GM23338 (cell line): ENCODE measurements at places on chromosomes 2 and 18. TPM values are rescaled to one million over a fixed set of nuclear protein-coding genes. Genes with fewer than 3 reads are reported as not detected.

DNA sequence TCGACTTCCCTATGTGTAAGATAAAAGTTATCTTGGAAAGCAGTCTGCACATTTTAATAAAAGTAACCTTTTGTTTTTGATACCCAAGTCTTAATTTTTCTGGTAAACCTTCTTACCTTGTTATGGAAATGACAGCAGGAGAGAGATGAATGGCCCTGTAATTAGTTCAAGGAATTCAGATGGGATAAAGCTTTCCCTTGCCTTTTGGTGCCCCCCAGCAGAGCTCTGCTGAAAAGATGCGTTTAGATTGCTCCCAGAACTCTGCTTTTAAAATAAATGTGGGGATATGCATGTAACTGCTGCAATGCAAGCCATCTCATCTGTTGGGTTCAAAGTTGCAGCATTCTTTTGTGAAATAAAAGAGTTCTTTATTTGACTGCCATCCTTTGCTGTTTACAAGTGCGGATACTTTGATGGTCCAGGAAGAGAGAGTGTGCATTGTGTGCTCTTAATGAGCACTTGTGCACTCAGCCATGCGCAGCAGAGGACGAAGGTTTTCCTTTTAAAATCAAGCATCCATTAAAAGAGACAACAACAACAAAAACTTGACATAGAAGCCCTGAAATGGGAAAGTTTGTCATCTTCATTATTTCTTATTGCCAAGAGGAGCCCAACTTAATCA lies 176.7 kb upstream of the ST6GAL2 start:
- no peak overlapping the region for H3K27ac ChIP-seq
- no peaks in the 10 kb centered on the region for H3K36me3 ChIP-seq
- DNase-seq: peak; percentile 8
- H3K4me1 ChIP-seq: peaks cover 41% of the 10 kb centered on the region
- H3K27me3 ChIP-seq: no peaks in the 10 kb centered on the region
- no peak overlapping the region for H3K4me3 ChIP-seq

DNA sequence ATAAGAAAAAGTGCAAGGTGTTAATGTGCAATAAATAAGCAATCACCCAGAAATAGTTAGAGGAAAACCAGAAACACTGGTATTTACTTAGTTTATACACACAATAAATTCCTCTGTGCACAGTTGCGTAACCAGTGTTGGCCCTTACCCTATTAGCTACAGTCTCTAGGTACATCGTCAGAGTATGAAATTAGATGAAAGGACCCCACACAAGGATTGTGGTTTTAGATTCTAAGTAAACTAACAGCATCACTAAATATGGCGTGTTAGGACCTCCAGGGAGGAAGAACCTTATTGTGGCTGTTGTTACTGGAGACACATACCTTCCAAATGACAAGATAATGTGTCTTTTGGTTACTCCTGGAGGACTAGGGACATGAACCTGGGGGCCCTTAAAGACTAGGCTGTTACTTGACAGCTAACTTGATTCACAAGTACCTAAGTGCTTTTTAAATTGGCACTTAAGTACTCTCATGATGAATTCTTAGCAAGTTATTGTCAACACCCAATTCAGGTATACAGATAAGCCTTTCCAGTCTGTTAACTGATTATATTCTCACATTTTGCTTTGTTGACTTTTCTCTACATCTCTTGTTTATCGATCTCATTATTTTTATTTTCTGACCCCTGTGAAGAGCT lies 115.3 kb downstream of the FEZ2 start:
- DNase-seq: no peak
- H3K27me3 ChIP-seq: no peaks in the 10 kb centered on the region
- H3K27ac ChIP-seq: no peak overlapping the region
- H3K4me3 ChIP-seq: no peak overlapping the region

DNA sequence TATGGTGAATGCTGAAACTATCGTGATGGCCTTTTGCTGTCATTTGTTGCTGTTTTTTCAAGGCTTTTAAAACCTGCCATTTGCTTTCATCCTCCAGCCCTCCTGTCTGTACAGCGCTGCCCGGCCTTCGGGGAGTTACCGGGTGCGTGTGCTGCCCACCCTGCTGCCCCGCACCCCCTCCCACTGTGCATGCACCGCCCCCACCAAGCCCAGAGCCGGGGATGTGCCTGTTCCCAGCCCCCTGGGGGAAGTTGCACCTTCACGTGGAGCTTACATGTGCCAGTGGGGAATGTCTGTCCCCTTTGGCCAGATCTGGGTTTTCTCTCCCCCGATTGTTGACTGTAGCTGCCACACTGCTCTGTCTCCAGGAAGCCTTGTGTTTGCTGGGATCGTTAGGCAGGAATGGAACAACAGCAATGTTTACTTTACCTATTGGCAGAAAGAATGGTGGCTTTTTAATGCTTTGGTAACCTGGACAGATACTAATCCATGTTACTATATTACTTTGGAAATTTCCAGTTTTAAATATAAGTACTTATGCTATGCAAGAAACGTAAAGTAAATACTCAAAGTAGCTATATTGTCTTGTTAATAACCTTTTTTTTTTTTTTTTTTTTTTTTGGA lies 64.8 kb upstream of the RBM44 start:
- H3K4me3 ChIP-seq: 0 out of 2 replicates have a peak overlapping the region, but pooled peaks have one; percentile 4
- peak overlapping the region; percentile 78 for H3K27ac ChIP-seq
- no peaks in the 10 kb centered on the region for H3K27me3 ChIP-seq
- DNase-seq: peak; percentile 58
- H3K4me1 ChIP-seq: peaks cover 55% of the 10 kb centered on the region

Gene GPR75
- 2.3 and 4.1 TPM in 2 replicates for total RNA-seq

DNA sequence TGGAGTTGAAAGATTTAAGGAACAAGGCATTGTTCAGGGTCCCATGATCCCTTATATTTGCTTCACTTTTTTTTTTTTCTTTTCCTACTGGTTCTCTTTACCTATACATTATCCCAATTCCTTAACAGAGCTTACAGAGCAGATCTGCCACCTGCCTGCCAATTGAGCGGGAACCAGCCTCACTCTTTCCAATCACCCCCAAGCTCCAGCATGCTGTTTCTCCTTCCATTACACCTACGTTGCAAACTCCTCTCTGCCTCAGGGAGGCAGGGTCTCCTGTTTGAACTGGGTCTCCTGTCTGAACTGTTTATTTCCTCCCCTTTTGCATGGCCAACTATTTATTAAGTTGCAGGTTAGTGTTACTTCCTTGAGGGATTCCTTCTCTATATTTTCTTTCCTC lies 77.2 kb upstream of the SLC38A11 start:
- H3K27me3 ChIP-seq: no peaks in the 10 kb centered on the region
- no peaks in the 10 kb centered on the region for H3K36me3 ChIP-seq
- no peak overlapping the region for H3K4me3 ChIP-seq
- no peaks in the 10 kb centered on the region for H3K4me1 ChIP-seq
- DNase-seq: peak; percentile 25
- no peak overlapping the region for H3K27ac ChIP-seq

- H3K36me3 ChIP-seq: peaks cover 3% of the 10 kb centered on the region; the same call in 1 of the 2 replicates
- no peaks in the 10 kb centered on the region for H3K27me3 ChIP-seq
- H3K27ac ChIP-seq: 0 out of 2 replicates have a peak overlapping the region, but pooled peaks have one; percentile 55
- no peak overlapping the region for H3K4me3 ChIP-seq
Observed at GRCh38 chr2:121521359-121521758, 9.3 kb upstream of the RNU4ATAC start.

GRCh38 chr2:139201516-139201915 lies 421.3 kb upstream of the NXPH2 start:
- no peaks in the 10 kb centered on the region for H3K36me3 ChIP-seq
- no peaks in the 10 kb centered on the region for H3K27me3 ChIP-seq
- no peak overlapping the region for H3K4me3 ChIP-seq
- H3K27ac ChIP-seq: no peak overlapping the region
- no peak for DNase-seq

Gene PROKR1
- total RNA-seq: 5.2 and 5.3 TPM in 2 replicates

Gene IL1B
- total RNA-seq: not detected in 2 replicates

DNA sequence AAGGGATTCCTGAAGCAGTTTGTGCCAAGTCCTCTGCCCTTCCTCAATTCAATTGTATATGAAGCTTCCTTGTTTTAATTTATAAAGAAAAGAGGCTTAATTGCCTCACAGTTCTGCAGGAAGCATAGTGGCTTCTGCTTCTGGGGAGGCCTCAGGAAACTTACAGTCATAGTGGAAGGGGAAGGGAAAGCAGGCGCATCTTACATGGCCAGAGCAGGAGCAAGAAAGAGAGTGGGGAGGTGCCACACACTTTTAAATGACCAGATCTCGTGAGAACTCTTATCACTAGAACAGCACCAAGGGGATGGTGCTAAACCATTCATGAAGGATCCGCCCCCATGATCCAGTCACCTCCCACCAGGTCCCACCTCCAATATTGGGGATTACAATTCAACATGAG lies 114.2 kb downstream of the SGPP2 start:
- no peak for DNase-seq
- H3K27me3 ChIP-seq: no peaks in the 10 kb centered on the region
- no peak overlapping the region for H3K4me3 ChIP-seq
- no peak overlapping the region for H3K27ac ChIP-seq
- no peaks in the 10 kb centered on the region for H3K4me1 ChIP-seq
- no peaks in the 10 kb centered on the region for H3K36me3 ChIP-seq

Gene ARHGEF4
- total RNA-seq: 11.8 and 16.6 TPM in 2 replicates

- no peak overlapping the region for H3K4me3 ChIP-seq
- no peak for DNase-seq
- no peaks in the 10 kb centered on the region for H3K4me1 ChIP-seq
Observed at GRCh38 chr2:203164311-203164935, 74.4 kb upstream of the CYP20A1 start.

DNA sequence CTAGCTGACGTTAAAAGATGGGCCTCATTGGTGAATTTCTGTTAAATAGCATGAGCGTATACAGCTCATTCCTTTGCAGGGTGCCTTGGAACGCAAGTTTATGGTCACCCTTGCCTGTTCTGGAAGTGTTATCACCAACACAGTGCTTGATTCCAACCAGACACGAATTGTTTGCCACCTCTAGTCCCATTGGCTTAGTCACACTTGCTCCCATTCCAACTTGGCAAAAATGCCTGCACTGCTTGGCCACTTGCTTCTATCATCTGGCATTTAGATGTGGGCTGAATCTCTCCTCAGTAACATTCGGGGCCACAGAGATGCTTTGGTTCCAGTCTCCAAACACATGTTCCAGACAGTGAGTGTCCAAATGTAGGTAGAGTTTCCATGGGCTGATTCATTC lies 27.5 kb upstream of the ACVR1 start:
- H3K4me1 ChIP-seq: peaks cover 17% of the 10 kb centered on the region
- no peaks in the 10 kb centered on the region for H3K27me3 ChIP-seq
- H3K4me3 ChIP-seq: no peak overlapping the region
- no peak overlapping the region for H3K27ac ChIP-seq
- no peak for DNase-seq

DNA sequence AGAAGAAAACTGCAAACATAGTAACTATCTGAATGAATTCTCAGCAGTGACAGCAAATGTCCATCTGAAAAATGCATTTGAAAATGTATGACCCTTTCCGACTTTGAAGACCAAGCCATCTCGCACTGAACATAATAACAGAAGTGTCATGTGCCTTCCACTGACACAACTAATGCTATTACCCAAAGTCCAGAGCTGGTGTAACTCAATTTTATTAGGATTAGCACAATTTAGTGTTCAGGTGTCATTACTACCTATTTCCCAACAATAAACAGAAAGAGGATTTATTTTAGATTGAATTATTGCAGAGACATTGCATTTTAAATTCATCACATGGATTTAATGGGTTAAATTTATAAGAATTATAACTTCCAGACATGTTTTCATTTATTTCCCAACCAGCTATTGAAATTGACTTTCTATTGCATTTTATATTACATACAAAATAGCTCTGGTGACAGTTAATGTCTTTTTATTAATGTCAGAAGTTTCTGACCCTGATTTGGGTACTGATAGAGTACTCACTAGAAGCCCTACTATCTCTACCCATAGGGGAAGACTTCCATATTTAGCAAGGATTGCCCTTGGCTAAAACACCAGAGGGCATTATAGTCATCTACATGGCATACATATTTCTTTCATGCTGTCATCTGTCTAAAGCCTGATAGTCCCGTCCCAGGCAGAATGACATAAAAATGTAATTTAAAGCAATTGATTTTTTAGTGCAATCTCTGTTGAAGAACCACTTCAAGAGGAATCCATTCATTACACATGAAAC lies 7.0 kb upstream of the STK39 start:
- H3K36me3 ChIP-seq: no peaks in the 10 kb centered on the region
- H3K4me1 ChIP-seq: no peaks in the 10 kb centered on the region
- H3K27ac ChIP-seq: no peak overlapping the region
- no peak for DNase-seq

Gene APLF
- 3.7 and 6.6 TPM in 2 replicates for total RNA-seq

Gene GULP1
- 181 and 200 TPM in 2 replicates for total RNA-seq

DNA sequence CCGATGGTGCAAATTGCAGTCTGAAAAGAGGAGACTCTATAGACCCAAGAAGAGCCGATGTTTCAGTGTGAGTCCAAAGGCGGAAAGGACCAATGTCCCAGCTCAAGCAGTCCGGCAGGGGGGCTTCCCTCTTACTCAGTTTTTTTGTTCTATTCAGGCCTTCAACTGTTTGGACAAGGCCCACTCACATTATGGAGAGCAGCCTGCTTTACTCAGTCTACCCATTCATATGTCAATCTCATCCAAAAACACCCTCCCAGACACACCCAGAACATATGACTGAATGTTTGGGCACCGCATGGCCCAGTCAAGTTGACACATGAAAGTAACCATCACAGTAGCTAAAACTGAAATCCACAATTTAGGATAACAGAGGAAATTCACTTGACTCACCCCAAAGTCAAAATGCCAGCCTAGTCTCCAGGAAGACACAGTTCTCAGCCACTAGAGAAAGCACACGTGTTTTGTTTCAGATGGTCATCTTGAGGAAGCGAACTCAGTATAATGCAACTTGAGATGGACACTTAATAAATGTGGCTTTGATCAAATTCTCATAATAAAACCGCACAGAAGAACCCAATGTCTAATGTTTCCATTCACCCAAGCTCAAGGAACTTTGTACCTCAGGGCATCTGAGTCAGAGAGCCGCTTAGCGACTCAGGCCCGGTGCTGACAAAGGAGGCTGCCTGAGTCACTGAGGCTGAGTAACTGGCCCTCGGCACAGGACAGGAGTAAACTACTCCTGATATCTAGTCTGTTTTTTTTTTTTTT lies 2.4 kb downstream of the FHL2 start:
- H3K27me3 ChIP-seq: peaks cover 26% of the 10 kb centered on the region
- no peak overlapping the region for H3K27ac ChIP-seq

Gene SCN2A
- 0.52 and 0.82 TPM in 2 replicates for total RNA-seq

DNA sequence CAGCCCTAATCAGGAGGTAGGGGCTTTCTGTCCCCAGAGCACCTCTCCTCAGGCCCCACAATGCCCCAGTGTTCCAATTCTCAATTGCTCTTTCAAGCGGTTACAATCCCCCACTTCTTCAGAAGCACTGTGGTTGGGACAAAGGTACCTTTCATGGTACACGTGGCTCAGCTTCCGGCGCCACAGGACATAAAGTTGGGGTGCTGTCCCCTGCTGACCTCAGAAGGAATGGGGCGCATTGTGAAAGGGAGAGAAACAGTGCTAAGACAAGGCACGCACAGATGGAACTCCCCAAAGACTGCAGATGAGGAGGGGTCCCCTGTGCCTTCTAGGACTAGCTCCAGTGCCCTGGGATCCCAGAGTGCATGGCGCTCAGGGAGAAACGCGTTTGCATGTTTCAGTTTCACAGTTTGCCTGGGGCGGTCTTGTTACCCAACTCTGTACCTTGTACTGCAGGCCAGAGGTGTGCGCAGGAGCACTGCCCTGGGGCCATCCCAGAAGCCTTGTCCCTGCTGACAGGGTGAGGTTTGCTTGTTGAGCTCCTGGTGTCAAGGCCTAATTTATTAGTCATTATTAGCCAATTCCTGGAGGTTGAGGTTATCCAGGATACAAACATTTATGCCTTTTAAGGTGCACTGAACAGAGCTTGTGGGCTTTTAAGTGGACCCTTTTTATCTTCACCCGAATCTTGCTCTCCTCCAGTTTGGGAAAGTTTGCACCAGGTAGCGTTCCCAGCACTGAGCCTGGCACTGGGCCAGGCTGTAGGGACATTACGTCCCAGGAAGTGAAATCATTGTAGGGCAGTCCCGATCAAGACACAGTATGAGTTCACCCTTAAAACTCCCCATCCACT lies 7.6 kb downstream of the CNDP1 start:
- no peak overlapping the region for H3K27ac ChIP-seq
- no peak for DNase-seq
- H3K4me3 ChIP-seq: no peak overlapping the region
- H3K4me1 ChIP-seq: no peaks in the 10 kb centered on the region
